Tibial artery (tissue), 4 donors: ENCODE measurements at places on chromosomes 5 and 9.

DNA sequence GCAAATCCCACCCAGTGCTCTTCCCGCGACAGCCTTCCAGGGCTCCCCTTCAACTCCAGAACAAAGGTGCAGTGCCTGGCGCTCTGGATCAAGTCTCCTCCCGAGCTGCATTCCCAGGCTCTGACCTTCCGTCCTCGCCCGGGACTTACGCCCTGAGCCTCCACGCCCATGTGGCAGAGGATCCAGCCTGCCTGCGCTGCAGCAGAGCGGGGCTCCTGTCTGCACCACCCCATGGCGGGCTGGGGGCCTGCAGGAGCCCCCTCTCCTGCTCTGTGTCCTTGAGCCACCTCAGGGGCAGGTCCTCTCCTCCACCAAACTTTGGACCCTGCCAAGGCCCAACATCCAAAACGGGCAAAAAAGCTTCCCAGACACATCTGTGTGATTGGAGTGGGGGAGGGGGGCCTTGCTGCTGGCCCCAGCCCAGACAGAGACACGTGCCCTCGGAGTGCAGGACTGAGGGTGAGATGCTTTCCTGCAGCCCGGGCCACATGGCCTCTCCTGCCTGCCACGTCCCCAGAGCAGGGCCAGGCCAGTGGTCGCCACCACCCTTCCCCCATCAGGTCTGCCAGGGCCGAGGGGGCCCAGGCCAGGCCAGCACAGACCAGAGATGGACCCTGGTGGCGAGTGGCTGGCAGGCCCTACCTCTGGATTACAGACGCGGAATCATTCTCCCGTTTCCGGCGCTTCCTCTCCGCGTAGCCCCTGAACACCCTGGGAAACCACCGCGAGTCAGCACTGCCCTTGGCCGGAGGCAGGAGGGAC, 4.4 kb downstream of the NSMF start:
- peak; percentile 74 for DNase-seq

GRCh38 chr9:124108216-124108615, 96.6 kb downstream of the LHX2 start:
- no peak for DNase-seq

DNA sequence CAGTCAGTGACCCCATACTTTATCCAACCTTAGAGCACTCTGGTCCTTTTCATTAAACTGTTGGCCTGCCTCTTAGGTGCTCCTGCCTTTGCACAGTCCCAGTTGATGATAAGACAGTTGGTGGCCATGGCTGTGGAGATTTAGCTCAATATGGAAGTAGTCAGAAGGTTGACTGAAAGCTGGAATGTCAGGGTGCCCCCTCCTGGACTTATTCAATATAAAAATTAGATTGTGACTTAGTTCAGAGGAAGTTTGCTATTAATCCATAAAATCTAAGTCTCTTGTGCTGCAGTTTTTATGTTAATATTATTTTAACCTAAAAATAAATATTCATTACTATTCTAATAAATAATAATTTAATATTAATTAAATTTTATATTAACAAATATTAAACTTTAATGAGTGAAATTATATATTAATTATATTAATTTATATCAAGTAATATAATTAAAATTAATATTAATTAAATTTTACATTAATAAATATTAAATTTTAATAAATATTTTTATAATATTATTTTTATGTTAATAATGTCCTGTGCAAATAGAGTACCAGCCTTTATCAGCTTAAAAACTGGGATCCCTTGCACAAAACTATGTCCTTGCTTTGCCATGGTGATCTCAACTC, 77.7 kb upstream of the ADAMTSL1 start:
- no peak for DNase-seq

GRCh38 chr5:154202379-154203260, 12.1 kb downstream of the GALNT10 start:
- DNase-seq, result no peak

DNA sequence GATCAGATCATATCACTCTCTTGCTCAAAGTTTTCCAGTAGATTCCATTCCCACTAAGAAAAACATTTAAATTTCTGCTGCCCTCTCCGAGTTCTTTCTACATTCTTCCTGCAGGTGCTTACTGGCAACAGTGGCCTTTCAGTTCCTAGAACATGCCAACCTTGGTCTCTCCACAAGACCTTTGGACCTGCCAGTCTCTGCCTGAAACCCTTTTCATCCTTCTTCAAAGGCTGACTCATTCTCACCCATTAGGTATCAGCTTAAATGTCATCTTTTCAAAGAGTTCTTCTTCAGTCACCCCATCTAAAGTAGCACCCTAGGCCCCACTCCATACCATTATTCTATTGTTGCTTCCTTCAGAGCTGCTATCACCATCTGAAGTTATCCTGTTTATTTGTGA, 21.8 kb downstream of the PPIC start:
- no peak for DNase-seq

GRCh38 chr9:114421147-114421546, 33.4 kb upstream of the AKNA start:
- DNase-seq, result no peak

- DNase-seq, result no peak
Measured at GRCh38 chr5:169350016-169350415, 49.1 kb upstream of the SLIT3 start.

DNA sequence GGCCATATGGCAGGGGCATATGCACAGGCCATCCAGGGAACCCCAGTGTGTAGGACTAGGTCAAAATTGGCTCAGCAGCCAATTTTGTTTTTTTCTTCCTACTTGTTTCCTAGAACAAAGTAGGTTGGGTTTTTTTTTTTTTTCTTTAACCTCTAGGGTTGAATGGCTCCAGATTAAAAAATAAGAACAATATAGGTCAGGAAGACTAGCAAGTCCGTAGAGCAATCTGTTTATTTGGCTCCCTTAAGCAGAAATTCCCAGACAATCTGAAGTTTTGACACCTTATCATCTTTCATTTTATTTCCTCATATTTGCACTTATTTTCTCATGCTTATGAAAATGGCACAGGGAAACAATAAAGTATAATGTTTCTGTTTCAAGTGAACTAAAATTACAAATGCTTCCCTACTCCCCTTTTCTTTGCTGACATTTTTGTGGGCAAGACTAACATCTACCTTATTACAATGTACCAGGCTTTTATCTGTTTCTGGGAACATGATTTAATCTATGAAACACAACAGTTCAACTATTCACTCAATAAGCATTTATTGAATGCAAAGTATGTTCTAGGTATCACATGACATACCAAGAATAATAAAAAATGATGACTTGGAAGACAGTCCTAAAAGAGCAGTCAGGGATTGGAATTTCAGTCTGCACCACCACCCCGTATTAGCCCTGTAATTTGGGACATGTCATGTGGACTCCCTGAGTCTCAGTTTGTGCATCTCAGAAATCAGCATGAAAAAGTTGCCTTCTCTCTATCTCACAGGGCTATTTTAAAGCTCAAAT, 30.5 kb downstream of the TLR4 start:
- no peak for DNase-seq

DNA sequence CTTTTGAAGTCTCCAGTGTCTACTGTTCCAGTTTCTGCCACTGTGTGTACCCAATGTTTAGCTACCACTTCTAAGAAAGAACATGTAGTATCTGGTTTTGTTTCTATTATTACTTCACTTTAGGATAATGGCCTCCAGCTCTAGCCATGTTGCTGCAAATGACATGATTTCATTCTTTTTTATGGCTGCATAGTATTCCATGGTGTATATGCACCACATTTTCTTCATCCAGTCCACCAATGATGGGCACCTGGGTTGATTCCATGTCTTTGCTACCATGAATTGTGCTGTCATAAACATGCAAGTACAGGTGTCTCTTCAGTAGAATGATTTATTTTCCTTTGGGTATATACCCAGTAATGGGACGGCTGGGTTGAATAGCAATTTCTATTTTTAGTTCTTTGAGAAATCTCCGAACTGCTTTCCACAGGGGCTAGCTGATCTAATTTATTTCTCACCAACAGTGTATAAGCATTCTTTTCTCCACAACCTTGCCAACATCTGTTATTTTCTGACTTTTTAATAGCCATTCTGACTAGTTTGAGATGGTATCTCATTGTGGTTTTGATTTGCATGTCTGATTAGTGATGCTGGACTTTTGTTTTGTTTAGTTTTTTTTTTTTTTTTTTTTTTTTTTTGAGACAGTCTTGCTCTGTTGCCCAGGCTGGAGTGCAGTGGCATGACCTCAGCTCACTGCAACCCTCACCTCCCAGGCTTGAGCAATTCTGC, 68.9 kb downstream of the WDR41 start:
- no peak for DNase-seq

DNA sequence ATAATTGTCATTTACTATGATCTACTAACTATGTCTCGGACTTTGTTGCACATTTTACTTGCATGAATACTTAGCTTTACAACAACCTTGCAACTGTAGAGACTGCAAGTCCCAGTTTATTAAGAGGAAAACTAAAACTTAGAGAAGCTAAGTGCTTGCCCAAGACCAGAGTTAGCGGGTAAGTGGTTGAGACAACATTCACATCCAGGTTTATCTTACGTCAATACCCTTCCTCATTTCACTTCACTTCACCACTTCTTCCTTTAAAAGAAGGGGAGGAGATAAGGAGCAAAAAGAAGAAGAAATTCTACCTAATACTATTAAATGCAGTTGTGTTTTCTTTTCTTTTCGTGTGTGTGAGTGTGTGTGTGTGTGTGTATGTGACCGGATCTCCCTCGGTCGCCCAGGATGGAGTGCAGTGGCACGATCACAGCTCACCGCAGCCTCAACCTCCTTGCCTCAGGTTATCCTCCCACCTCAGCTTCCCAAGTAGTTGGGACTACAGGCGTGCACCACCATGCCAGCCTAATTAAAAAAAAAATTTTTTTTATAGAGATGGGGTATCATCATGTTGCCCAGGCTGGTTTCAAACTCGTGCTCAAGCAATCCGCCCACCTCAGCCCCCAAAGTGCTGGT, 37.4 kb downstream of the MEGF9 start:
- no peak for DNase-seq

DNA sequence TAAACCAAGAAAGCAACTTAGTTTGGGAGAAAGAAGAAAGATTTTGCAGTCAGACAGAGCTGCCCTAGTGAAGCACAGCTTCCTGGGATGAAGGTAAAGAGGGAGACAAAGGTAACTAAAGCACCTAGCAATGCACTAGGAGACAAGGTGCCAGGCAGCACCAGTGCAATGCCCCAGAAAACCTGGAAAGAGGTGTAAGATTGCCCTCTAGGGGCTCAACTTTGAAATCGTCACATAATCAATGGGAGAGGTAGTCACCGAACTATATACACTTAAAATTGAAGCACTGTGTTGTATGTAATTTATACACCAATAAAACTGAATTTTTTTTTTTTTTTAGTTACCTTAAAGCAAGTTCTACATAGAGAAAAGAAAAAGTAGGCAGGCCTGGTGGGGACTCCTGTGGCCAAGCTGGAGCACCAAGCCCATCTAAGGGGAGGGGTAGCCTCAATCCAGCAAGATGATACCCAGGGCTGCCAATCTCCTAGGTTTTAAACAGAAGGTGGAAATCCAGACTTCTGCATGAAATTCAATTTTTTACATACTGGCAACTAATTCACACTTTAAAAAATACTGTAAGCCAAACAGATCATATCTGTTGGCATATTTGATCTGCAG, 48.2 kb downstream of the CDK5RAP2 start:
- DNase-seq, result no peak
